ENCODE measurements at places on chromosomes 16 and 17.

DNA sequence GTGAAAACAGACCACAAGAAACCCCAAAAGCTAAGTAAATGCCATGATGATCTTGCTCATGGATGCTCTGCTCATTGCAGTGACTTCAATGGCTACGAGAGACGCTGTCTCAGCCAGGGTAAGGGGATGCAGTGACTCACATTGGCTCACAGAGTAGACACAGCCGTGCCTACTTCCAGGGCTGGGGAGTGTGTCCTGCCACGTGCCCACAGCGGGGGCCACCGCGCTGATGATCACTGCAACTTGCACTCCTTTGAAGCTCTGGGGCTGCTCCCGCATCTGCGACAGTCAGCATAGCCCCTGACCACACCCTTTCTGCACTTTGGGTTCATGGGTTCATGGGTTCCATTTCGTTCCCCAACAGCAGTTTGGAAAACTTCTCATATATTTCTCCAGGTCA lies 231.4 kb upstream of the RPL38 start:
- no peak for DNase-seq

- no peak for DNase-seq
These were observed 355.6 kb downstream of the SEC14L1 start for GRCh38 chr17:77496401-77496801.

- peak; percentile 41 for DNase-seq
These were observed 522 bp upstream of the VEZF1 start for GRCh38 chr17:57988301-57989250.

DNA sequence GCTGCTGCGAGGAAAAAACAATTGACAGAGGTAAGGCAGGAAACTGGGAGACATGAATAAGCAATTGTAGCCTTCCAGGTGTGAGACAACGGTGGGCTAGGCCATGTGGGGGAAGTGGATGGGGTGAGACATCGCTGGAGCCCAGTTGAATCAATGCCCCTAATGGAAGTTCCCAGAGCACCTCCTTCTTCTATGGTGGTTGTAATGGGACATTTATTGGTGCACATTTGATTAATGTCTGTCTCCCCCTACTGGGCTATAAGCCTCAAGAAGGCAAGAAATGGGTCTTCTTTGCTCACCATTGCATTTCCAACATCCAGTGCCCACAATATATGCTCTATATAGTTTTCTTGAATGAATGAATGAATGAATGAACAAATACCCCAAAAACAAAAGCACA lies 22.7 kb upstream of the CD300E start:
- no peak for DNase-seq

DNA sequence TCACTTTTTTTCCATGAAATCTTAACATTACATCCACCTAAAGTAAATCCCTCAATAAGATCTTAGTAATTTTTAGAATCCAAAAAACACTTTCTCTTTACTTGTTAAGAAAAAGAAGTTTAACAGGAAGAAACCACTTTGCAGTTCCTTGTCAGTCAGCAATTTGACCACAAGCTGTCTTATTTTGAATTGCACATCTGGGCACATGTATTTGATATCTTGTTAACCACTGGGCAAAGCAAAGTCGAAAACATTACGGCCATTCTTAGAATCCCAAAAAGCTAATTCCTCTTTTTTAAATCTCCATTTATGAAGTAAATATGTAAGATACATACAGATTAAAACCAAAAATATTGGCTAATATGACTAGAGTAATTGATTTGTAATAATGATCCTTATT lies 1.1 kb downstream of the ABCA10 start:
- no peak for DNase-seq

DNA sequence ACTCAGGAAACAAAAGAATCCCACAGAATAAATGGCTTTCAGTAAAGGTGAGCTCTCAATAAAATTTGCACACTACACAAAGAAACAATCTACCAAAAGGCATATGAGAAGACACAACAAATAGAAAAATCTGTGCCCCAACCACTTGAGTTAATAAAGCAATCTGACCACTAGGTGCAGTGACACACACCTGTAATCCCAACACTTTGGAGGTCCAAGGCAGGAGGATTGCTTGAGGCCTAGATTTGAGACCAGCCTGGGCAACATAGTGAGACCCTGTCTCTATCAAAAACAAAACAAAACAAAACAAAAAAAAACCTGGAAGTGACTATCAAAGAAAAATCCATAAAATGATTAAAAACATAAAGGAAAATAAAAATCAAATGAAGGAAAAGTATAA lies 9.6 kb upstream of the ABCA5 start:
- DNase-seq = no peak

- no peak for DNase-seq
These were observed 43.6 kb downstream of the SMG6 start for GRCh38 chr17:2259769-2260536.

DNA sequence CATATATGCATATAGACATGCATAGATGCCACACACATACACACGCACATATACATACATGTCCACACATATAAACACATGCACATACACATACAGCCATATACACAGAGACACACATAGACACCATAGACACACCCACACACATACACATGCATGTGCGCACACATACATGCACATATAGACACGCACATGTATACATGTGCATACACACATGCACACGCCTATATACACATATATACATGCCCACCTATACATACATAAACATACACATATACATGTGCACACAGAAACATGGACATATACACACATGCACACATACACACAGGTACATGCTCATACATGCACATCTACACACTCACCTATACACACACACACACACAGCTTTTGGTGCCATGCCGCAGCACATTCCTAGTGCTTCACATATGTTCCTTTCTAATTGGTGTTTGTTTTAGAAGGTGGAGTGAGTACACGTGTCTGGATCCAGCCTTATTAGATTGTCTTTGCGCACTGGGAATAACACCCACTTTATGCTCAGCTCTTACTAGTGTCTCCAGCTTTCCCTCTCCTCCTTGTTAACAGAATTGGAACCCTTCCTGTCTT lies 198.0 kb downstream of the RPTOR start:
- no peak for DNase-seq

DNA sequence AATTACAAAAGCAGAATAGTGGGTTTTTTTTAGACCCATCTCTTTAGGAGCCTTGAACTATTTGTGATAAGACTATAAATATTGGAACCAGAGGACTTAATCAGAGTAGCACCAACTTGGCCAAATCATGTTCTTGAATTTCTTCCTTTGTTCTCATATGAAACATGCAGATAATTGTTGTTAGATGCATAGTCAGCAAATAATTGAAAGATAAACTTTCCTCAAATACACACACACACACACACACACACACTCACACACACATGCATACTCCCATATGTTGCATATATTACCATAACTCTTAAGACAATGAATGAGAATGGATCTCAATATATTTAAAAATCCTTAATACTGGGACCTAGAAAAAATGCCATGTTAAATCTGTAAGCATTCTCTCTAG lies 310.4 kb downstream of the KCNJ2 start:
- DNase-seq = no peak

- DNase-seq = no peak
These were observed 12.4 kb downstream of the ZSCAN10 start for GRCh38 chr16:3086596-3087242.

Data from fibroblast of the conjunctiva (primary cell).